ENCODE measurements at places on chromosomes 16 and 17.

- H3K36me3 ChIP-seq, result peaks cover 13% of the 10 kb centered on the region
- no peaks in the 10 kb centered on the region for H3K27me3 ChIP-seq
- DNase-seq, result no peak
- H3K4me3 ChIP-seq, result no peak overlapping the region
- H3K27ac ChIP-seq, result no peak overlapping the region
- H3K4me1 ChIP-seq, result no peaks in the 10 kb centered on the region
Measured at GRCh38 chr16:71912534-71913275, 17.4 kb downstream of the IST1 start.

DNA sequence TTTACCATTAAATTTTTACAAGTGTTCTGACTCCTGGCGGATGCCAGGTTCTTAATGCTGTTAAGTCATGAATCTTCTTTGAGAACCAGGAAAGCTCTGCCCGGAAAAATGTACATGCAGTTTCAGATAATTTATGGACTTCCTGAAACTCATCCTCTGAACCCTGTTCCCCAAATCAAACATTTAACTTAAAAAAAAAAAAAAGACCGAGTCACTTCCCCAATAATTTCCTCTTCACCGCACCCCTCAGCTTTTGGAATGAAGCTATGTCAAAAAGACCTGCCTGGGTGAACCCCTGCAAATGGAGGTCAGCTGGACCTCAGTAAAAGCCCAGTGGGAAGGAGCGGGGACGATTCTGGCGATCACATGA lies 15.0 kb downstream of the ZNF232 start:
- H3K4me1 ChIP-seq, result no peaks in the 10 kb centered on the region
- peak overlapping the region; percentile 44 for H3K4me3 ChIP-seq
- H3K27me3 ChIP-seq, result peaks cover 18% of the 10 kb centered on the region
- DNase-seq, result no peak
- peaks cover 12% of the 10 kb centered on the region for H3K36me3 ChIP-seq
- no peak overlapping the region for H3K27ac ChIP-seq

- peak overlapping the region; percentile 32 for H3K27ac ChIP-seq
- no peaks in the 10 kb centered on the region for H3K27me3 ChIP-seq
- no peak for DNase-seq
- H3K36me3 ChIP-seq, result no peaks in the 10 kb centered on the region
- peak overlapping the region; percentile 92 for H3K4me3 ChIP-seq
- H3K4me1 ChIP-seq, result peaks cover 16% of the 10 kb centered on the region
Measured at GRCh38 chr16:11251525-11252481, 4.2 kb downstream of the SOCS1 start.

DNA sequence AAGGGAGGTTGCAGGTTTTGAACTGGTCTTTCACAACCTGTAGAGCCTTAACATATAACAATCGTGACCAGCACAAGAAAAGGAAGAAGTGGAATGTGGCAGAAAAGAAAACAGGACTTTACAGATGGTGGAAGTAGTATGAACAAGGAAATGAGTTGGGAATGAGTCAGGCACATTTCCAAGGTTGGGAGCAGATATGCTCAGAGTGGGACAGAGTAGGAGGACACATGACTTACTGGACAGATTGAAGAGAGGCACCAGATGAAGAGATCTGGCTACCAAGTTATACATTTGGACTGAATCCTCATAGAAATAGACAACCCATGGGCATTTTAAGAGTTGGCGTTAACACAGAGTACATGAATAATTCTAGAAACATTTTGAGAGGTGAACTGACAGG lies 95.3 kb downstream of the ZNF18 start:
- H3K27me3 ChIP-seq, result no peaks in the 10 kb centered on the region
- no peaks in the 10 kb centered on the region for H3K4me1 ChIP-seq
- DNase-seq, result no peak
- no peak overlapping the region for H3K4me3 ChIP-seq
- no peaks in the 10 kb centered on the region for H3K36me3 ChIP-seq

DNA sequence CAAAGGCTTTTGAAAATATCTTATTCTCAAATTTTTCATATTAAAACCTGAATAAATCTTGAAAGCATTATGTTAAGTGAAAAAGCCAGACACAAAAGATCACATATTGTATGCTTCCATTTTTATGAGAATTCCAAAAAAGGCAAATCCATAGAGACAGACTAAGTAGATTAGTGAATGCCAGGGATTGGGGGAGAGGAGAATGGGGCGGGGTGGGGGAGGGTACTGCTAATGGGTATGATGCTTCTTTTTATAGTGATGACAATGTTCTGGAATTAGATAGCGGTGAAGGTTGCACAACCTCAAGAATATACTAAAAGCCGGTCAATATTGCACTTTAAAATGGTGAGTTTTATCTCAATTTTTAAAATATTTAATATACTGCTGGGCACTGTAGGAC lies 44.0 kb downstream of the XPO6 start:
- no peak for DNase-seq
- H3K27ac ChIP-seq, result no peak overlapping the region
- H3K27me3 ChIP-seq, result no peaks in the 10 kb centered on the region
- peaks cover 95% of the 10 kb centered on the region for H3K36me3 ChIP-seq

GRCh38 chr17:79085154-79085920 lies 10.7 kb downstream of the ENGASE start:
- no peak for DNase-seq
- no peaks in the 10 kb centered on the region for H3K27me3 ChIP-seq
- H3K27ac ChIP-seq, result no peak overlapping the region

DNA sequence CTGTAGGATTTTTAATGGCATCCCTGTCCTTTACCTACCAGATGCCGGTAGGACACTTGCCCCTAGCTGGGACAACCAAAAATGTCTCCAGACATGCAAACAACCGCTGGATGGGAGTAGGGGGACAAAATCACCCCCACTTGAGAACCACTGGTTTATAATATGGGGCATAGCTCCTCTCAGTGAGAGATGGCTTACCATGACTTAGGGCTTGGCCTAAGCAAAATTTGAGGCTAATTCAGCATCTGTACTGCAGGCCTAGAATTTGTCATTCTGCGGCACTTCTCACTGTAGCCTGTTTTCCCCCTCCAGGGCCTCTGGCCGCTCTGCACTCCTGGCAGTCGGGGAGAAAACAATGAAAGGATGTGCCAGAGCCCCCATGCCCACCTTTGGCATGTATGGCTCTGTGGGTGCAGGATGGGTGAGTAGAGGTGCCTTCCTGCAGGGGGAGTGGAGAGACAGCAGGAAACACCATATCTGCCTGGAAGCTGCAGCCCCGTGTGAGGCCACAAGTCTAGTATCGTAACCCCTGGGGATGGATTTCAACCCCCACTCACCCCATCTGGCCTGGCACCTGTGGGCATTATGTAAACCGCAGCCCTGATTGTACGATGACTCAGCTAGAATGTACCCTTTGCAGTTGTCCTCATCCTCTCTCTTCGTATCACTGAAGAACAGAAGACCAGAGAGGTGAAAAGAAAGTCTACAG lies 268.1 kb downstream of the SOX9 start:
- no peaks in the 10 kb centered on the region for H3K4me1 ChIP-seq
- no peaks in the 10 kb centered on the region for H3K27me3 ChIP-seq
- no peak for DNase-seq
- no peaks in the 10 kb centered on the region for H3K36me3 ChIP-seq
- H3K4me3 ChIP-seq, result no peak overlapping the region
- no peak overlapping the region for H3K27ac ChIP-seq

GRCh38 chr17:64024215-64024654 lies 3.8 kb upstream of the ICAM2 start:
- H3K36me3 ChIP-seq, result no peaks in the 10 kb centered on the region
- peaks cover 29% of the 10 kb centered on the region for H3K4me1 ChIP-seq
- H3K4me3 ChIP-seq, result no peak overlapping the region
- no peak for DNase-seq
- no peak overlapping the region for H3K27ac ChIP-seq

GRCh38 chr17:45398800-45399199 lies 33.9 kb downstream of the ARHGAP27 start:
- no peaks in the 10 kb centered on the region for H3K27me3 ChIP-seq
- no peaks in the 10 kb centered on the region for H3K4me1 ChIP-seq
- H3K4me3 ChIP-seq, result no peak overlapping the region
- no peak for DNase-seq

- DNase-seq, result no peak
- no peak overlapping the region for H3K27ac ChIP-seq
- H3K27me3 ChIP-seq, result peaks cover 30% of the 10 kb centered on the region
- H3K36me3 ChIP-seq, result no peaks in the 10 kb centered on the region
Measured at GRCh38 chr16:87202346-87202745, 114.8 kb downstream of the C16orf95 start.

DNA sequence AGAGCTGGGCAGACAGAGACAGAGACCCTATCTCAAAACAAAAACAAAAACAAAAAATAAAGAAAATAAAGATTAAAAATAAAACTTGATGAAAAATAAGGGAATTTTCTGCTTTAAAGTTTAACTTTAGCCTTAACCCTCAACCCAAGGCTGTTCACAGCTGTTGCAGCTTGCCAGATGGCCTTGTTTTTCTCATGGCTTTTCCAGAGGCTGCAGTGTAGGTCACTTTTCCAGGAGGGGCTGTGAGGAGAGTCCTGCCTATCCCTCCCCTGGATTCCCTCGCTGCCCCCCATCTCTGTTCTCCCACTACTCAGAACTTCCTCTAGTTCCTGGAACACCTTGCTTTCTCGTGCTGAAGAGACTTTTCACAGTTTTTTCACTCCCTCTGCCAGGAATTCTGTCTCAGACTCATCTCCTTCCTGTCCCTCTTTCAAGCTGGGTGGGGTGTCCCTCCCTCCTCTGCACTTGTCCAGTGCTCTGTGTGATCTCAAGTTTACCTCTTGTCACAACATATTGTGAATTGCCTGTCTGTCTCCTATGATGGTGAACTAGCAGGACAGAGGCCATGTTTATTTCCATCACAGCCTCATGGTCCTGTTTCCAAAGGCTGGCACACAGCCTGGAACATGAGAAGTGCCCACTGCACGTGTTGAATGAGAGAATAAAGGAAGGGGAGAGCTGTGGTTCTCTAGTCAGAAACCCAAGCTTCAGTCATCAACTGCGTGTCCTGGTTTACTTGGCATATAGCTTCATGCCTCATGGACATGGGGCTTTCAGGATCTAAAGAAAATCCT lies 69.9 kb upstream of the MSI2 start:
- H3K27me3 ChIP-seq, result peaks cover 11% of the 10 kb centered on the region
- no peaks in the 10 kb centered on the region for H3K36me3 ChIP-seq
- no peak overlapping the region for H3K4me3 ChIP-seq

DNA sequence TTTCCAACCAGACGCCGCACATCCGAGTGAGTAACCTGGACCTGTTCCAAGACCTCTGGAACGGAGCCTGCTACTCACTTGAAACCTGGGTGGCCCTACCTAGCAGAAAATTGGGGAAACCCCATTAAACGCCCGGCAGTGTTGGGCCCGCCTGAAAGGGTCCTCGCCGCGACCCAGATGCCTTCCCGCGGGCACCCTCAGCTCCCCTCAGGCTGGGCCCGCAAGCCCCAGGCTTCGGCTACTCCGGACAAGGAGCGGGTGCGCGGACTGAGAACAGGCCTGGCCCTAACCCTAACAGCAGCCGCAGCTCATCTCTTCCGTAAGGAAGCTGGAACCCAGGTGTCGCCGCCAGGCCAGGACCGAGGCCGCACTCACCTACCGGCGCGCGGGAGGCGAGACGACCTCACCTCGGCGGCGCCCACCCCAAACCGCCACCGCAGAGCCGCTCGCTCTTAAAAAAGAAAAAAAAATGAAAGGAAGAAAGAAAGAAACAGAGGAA lies 344 bp downstream of the PSME3IP1 start:
- no peaks in the 10 kb centered on the region for H3K27me3 ChIP-seq
- no peaks in the 10 kb centered on the region for H3K36me3 ChIP-seq
- no peak for DNase-seq
- peak overlapping the region; percentile 97 for H3K4me3 ChIP-seq

GRCh38 chr17:73261952-73262675 lies 434 bp upstream of the CPSF4L start:
- H3K36me3 ChIP-seq, result no peaks in the 10 kb centered on the region
- DNase-seq, result no peak
- no peak overlapping the region for H3K4me3 ChIP-seq
- H3K27ac ChIP-seq, result peak overlapping the region; percentile 44

- no peak for DNase-seq
- no peaks in the 10 kb centered on the region for H3K27me3 ChIP-seq
- H3K4me3 ChIP-seq, result no peak overlapping the region
- no peaks in the 10 kb centered on the region for H3K4me1 ChIP-seq
- H3K36me3 ChIP-seq, result no peaks in the 10 kb centered on the region
Measured at GRCh38 chr16:86888231-86889053, 310.1 kb downstream of the FOXL1 start.

DNA sequence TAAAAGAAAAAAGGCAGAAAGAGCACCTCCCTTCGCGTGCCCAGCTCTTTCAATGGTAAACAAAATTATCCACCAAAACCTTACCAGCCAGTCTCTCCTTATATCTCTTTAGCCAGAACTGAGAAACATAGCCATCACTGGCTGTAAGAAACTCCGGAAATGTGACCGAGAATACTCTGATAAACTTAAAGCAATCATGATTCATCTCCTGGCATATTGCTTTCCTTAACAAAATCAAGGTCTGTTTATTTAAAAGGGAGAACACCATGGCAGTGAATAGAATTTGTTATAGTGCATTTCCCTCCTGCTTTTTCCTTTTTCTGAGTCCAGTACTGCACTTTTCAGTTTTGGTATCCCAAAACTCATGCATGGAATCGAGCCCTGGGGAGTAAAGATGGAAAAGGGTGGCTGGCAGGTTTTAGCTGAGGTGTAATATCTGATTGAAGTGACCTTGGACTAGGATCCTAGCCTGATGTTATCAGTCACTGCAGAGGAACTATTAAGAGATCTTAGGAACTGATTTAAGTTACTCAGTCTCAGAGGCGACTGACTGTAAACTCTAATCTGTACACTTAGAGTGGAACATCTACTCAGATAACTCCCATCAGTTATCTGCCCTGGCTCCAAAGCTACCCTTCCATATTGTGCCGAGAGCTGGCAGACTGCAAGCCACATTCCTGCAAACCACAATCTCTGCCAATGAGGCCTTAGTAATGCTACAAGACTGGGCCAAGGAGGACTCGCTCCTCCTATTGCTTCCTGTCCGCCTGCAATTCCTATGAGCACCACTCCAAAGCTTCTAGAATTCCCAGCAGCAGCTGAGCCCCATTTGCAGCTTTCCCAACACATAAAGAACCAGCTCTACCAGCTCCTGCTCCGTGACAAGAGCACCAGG lies 7.4 kb upstream of the COX10 start:
- H3K27ac ChIP-seq, result no peak overlapping the region
- H3K27me3 ChIP-seq, result no peaks in the 10 kb centered on the region
- no peak for DNase-seq
